Activated CD4-positive, alpha-beta T cell treated with anti-CD3 and anti-CD28 coated beads, Interleukin-2, amount 50 U/mL, for 4 hours (primary cell): ENCODE measurements at places on chromosomes 12 and 14.
A peak's percentile ranks its signal among the peaks of the same experiment; 100 is the strongest.

GRCh38 chr14:92451245-92451644 lies 62.3 kb upstream of the RIN3 start:
- DNase-seq: no peak

DNA sequence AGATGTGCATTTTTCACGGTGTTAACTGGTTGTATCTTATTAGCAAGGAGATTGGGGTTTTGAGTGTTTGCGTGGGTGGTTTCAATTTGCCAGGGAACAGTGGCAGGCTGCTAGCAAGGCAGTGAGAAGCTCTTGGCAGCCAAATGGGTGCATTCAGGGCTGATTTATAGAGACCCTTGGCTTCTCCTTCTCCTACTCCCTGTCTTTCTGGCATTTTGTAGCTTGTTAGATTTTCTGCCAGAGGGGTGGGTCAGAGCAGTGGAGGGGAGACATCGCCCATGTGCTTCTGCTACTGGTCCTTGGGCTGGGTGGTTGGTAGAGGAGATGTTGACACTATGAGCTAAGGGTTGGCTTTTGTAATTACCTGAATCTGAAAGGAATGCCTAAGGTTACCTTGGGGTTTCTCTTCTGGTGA lies 9.6 kb downstream of the CALM1 start:
- no peak for DNase-seq

- DNase-seq: peak; percentile 31
These were observed at the start of gene KIF5A for GRCh38 chr12:57549909-57550640. Gene KIF5A (plus strand): TSS chr12:57550044. CDS start chr12:57550272, 228 bp downstream.

DNA sequence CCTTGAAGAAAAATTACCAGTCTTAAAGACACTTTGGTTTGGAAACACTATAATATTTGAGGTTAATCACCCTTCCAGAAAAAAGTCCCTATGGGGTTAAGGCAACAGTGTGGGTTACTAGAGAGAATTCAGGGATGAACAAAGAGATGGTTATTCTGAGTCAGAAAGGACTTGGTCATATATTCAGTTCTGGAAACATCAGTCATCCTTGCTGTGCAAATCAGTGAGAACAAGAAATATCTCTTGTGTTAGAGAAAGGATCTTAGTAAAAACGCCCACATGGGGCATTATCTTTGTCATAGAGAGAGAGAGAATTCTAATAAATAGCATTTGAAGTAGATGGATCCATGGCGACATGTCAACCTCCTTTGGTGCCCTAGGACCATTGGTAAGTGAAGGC lies 59.4 kb upstream of the E2F7 start:
- no peak for DNase-seq

GRCh38 chr14:29906256-29906870 lies 21.3 kb downstream of the PRKD1 start:
- no peak for DNase-seq

DNA sequence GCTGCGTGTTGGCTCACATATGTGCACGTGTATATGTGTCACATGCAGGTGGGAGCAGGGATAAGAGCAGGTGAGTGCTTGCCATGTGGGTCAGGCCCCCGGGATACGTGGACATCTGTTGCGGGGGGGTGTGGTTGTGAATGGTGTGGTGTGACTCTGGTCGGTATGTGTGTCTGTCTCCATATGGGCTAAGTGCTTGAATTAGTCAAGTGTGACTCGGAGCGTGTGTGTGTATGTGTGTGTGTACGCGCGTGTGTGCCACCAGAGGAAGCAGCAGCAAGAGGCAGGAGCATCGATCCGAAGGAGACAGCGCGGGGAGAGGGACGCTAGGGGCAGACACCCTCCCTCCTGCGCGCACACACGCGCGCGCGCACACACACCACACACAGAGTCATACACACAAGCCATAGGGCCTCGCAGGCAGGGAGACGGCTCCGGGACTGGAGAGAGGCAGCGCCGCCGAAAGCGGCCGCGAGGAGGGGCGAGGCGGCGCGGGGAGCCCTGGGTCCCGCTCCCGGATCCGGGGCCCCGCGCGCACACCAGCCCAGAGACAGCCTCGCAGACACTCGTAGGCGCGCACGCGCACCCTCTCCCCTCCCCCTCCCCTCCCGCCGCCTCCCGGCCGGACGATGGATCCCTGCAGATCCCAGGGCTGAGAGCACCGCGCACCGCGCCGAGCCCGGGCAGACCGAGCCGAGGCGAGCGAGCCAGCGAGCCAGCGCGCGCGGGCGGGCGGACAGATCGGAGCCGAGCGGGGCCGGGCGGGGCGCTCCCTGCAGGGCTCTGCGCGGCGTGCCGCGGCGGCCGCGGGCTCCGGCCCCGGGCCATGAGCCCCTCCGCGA lies at the start of gene ASIC1:
ASIC1 (plus strand) TSS at position 597 of the 842 bp plus-strand sequence. CDS start 1,171 bp downstream, outside the sequence.
- peak; percentile 38 for DNase-seq
